ENCODE measurements at places on chromosomes 5 and 9.

DNA sequence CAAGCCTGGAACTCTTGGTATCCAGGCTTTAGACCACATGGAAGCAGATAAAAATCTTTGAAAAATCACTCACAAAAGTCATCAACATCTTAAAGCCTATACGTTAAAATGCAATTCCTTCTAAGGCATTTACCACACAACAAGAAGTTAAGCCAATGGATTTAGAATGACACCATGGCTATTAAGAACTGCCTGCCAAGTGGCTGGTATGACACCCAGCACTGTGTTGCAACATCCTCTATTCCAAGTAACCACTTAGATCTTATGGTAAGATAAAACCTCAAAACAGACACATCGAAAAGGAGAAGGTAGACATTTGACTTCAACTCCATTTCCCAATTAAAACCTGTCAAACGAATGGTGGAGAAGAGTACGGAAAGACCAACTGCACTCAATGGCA lies 344.2 kb upstream of the SLC30A5 start:
- no peak for DNase-seq

DNA sequence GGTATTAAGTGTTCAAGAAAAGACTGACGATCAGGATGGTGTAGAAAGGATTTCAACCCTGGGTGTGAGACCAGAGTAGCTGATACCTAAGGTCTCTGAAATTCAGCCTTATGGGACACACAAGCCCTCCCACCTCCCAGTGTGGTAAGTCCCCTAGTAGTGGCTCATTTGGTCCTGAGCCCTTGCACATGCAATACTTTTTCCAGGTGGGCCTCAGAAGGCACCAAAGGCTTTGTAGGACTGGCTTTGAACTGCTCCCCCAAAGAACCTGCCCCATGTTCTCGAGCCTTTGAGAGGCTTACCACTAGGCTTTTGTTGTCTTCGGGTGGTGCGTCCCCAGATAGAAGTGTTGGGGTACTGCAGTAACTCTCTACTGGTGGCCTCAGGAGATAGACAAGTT lies 803 bp downstream of the GARIN3 start:
- no peak for DNase-seq

- DNase-seq, result no peak
Measured at GRCh38 chr9:134899168-134899567, 18.5 kb downstream of the FCN1 start.

GRCh38 chr5:173197375-173197891 lies 37.6 kb downstream of the NKX2-5 start:
- no peak for DNase-seq

- DNase-seq, result no peak
Measured at GRCh38 chr9:73995836-73996235, 501.3 kb upstream of the RORB start.

- DNase-seq, result no peak
Measured at GRCh38 chr9:78383130-78383529, 86.2 kb downstream of the PSAT1 start.

DNA sequence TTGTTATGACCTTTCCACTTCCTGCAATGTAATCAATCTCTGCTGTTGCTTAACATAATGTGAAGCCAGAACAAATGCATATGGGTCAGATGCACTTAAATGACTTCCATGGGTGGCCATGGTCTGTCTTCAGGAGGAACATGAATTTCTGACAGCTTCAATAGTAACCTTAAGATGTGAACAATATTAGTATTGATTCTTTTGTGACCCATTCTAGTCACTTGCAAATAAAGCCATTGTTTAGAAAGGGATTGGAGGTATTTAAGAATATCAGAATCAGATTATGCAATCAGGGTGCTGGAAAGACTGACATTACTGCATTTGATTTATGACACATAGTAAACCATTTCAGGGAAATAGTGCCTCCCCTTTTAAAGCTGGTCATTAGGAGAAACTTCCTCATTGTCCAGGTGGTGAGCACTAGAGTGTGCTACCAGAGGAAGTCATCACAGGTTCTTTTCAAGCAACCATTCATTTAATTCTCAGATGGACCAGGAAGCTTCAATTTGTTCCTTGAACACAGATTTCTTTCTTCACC lies 32.1 kb downstream of the GRIN3A start:
- no peak for DNase-seq

- DNase-seq, result no peak
Measured at GRCh38 chr9:32508728-32509127, 17.3 kb downstream of the RIGI start.

Data from naive thymus-derived CD4-positive, alpha-beta T cell (primary cell).